ENCODE measurements at places on chromosomes 16 and 17.

DNA sequence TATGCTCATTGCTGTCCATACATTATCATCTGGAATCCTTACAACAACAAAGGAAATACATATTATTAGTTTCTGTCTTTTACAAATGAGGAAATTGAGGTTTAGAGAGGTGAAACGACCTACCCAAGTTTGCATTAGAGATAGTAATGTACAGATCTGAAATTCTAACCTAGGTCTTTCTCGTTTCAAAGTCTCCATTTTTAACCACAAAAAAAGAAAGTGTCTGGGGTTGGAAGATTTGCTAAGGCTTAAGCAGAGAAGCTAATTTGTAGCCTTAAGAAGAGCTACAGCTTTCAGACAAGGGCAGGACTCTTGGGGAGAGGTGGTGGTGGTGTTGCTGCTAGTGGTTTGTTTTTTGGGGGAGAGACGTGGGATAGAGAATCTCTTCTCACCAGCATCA is 19.2 kb downstream of the CIITA start:
- DNase-seq = no peak

GRCh38 chr17:22270381-22270780 is 578.1 kb downstream of the KCNJ18 start:
- DNase-seq = no peak

- DNase-seq = no peak
Measured at GRCh38 chr16:53159781-53160436, 105.1 kb downstream of the CHD9 start.

- no peak for DNase-seq
Measured at GRCh38 chr16:2213817-2214718, 572 bp downstream of the PGP start.

DNA sequence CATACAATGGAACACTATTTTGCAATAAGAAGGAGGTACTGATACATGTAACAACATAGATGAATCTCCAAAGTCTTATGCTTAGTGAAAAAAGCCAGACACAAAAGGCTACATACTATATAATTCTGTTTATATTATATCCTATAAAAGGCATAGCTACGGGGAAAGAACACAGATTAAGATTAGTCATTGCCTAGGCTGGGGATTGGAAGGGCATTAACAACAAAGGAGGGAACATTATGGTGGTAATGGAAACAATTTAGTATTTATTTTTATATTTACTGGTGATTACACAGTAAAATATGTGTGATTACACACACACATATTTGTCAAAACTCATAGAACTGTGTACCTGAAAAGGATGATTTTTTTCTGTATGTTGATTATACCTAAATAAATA is 278.1 kb downstream of the ZFHX3 start:
- no peak for DNase-seq

GRCh38 chr17:21089933-21090901 is 36.5 kb upstream of the DHRS7B start:
- DNase-seq = no peak

GRCh38 chr17:50186661-50187393 is 14.6 kb downstream of the COL1A1 start:
- no peak for DNase-seq

DNA sequence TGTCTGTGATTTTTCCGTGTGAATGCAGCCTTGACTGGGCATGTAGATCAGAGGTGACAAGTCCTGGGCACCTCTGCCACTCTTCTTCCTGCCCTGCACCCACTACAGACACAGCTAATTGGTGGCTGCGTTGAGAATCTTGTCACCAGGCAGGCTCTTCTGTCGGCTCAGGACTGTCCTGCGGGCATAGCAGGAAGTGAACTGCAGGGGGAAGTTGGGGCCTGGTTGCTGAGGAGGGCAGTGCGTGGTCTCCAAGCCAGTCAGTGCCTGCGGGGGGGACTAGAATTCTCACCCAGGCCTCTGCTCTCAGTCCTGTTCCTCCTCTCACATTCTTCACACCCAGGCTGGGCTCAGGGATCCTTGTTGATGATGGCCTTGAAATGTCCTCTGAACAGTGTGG is 50.5 kb downstream of the JPH3 start:
- no peak for DNase-seq

GRCh38 chr17:83109793-83110645 is 30.6 kb downstream of the METRNL start:
- no peak for DNase-seq

DNA sequence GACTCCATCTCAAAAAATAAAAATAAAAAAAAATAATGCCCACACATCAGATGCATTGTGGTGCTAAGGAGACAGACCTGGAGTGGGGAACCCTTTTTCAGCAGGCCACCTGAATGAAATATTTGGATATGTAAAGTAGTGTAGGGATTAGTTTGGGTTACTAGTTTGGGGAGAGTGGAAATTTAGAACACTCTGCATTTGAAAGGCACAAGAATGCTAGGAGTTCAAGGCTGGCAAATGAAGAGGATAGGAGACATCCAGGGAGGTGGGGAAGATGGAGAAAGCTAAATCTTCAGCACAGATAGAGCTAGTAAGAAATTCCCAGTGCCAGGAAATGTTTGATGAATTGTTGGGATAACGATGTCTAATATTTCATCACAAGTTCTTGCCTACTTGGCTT is 298.3 kb upstream of the ERCC4 start:
- no peak for DNase-seq

- no peak for DNase-seq
Measured at GRCh38 chr17:64413513-64413912, 22.9 kb upstream of the PECAM1 start.

DNA sequence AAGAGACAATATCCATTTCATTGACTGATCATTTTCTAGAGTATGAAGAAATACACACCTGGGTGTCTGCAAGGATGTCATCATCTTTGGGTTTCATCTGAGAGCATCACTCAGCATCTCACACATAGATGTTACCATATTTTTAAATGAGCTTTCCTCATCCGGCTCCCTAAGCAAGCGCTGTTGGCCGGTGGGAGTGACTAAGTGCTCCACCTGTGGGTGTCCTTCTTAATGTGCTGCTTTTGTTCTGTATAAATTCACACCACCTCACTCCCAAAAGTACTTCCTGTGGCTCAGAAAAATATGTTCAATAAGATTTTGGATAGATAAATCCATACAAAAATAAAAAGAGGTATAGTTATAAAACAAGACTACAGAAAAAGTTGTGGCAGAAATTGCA is 7.4 kb downstream of the SSTR2 start:
- DNase-seq = no peak

GRCh38 chr16:11624205-11624604 is 37.5 kb upstream of the LITAF start:
- no peak for DNase-seq

GRCh38 chr17:61260071-61260797 is 139.4 kb upstream of the TBX2 start:
- no peak for DNase-seq

DNA sequence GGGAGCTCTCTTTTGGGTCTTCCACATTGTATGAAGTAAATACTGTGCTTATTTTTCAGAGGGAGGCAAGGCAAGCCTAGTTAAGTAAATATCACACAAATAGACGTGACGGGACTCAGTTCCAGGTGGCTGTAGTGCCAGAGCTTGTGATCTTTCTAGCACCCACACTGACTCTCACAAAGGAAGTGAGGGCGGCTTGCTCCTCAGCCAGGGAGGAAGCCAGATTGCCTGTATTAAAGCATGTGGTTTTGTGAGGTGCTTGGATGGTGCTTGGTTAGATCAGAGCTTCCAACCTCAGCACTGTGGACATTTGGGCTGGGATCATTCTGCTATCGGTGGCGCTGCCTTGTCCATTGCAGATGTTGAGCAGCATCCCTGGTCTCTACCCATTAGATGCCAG is 80.1 kb downstream of the VAT1L start:
- DNase-seq = no peak

DNA sequence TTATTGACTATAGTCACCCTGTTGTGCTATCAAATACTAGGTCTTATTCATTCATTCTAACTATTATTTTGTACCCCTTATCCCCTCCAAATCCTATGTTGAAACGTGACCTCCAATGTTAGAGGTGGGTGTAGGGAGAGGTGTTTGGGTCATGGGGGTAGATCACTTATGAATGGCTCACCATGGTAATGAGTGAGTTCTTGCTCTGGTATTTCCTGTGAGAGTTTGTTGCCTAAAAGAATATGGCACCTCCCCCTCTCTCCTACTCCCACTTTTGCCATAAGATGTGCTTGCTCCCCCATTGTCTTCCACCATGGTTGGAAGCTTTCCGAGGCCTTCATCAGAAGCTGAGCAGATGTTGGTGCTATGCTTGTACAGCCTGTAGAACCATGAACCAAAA is 59.3 kb upstream of the BRD7 start:
- no peak for DNase-seq

DNA sequence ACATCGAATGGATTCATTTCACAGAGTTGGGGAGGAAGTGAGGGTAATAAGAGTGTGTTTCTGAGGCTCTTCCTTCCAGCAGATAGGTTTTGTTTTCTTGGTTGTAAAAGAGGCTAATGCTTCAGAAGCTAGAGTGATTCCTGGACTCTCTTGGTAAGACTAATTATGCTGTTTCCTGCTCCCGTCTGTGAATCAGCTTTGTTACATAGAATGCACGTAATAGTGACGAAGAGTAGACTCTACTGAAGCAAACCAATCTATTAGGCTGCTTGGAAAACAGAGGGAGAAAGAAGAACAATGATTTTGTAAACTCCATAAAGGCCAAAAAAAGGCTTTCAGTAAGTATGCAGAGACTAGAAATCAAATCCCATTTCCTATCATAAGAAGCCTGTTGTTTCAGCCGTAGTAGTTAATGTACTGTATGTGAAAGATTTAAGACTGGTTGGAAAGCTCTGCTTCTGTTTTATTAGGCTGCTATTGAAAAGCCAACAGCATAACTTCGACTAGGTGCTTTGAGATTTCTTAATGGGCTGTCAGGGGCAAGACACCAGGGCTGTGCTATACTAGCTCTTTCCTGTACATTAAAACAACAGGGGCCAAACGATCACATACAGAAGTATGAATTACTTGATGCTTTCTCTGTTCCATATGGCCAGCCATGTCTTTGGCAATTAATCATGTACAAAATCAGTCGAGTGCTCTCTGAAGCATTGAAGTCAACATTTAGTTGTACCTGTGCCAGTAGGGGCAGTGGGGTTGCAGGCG is 219.0 kb downstream of the FTO start:
- no peak for DNase-seq

- DNase-seq = no peak
Measured at GRCh38 chr17:6420173-6420641, 14.7 kb downstream of the AIPL1 start.

DNA sequence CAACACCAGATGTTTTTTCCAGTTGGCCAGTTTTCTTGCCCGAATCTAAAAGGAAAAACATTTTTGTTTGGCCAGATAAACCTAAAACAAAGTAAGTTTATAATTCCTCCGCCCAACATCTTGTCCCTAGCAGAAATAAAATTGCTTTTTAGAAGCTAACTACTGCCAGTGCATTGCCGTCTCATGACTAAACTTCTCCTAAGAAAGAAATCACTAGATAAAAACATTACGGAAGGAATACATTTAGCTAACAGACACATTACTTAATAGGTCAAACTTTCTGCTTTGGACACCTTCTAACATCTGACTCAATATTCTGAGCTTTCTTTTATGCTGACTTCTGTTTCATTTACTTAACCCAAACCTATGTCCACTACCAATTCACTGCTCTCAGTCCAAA is 36.2 kb downstream of the FBXL20 start:
- DNase-seq = no peak

DNA sequence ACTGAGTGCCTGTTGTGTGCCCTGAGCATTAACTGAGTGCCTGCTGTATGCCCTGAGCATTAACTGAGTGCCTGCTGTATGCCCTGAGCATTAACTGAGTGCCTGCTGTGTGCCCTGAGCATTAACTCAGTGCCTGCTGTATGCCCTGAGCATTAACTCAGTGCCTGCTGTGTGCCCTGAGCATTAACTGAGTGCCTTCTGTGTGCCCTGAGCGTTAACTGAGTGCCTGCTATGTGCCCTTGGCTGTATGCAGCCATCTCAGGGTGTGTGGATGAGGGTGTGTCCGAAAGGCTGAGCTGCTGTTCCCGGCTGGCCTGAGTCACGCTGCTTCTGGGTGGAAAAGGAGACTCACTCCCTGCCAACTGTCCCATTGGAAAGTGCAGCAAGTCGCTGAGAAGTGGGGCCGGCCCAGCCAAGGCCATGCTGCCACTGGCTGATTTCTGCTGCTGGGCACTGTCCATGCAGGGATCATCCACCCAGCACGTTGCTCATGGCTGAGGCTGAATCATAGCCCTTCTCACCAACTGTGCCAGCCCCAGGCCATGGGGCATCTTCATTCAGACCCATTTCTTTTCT is 113.8 kb downstream of the OR1D5 start:
- no peak for DNase-seq

DNA sequence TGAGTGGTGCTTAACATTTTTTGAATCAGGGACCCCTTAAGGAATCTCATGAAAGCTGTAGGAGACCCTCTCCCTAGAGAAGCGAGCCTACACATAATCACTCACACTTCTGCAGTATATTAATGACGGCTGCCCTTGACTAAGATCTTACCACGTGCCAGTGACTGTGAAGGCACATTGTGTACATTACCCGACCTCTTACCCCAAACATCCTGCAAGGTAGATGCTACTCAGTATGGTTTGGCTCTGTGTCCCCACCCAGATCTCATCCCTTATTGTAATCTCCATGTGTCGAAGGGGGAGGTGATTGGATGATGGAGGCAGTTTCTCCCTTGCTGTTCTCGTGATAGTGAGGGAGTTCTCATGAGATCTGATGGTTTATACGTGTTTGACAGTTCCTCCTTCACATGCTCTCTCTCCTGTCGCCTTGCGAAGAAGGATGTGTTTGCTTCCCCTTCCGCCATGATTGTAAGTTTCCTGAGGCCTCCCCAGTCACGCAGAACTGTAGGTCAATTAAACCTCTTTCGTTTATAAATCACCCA is 54.2 kb downstream of the RTN4RL1 start:
- DNase-seq = no peak

DNA sequence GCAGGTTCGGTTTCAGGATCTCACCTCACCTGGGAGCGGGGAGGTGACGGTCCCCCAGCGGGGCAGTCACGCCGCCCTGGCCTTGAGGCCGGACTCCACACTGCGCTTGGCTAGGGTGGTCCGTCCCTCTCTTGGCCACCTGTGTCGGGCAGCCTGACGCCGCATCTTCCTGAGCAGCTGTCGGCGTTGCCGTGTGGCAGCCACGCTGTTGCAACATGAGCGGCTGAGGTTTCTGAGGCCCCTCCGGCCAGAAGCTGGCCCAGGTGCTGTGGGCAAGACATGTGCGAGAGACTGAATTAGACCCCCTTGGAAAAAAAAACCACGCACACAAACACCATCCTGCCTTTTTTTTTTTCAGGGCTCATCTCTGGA is 49.2 kb downstream of the IRF8 start:
- DNase-seq = no peak

Data from effector memory CD4-positive, alpha-beta T cell (primary cell).